ENCODE measurements at places on chromosomes 1 and 21.

DNA sequence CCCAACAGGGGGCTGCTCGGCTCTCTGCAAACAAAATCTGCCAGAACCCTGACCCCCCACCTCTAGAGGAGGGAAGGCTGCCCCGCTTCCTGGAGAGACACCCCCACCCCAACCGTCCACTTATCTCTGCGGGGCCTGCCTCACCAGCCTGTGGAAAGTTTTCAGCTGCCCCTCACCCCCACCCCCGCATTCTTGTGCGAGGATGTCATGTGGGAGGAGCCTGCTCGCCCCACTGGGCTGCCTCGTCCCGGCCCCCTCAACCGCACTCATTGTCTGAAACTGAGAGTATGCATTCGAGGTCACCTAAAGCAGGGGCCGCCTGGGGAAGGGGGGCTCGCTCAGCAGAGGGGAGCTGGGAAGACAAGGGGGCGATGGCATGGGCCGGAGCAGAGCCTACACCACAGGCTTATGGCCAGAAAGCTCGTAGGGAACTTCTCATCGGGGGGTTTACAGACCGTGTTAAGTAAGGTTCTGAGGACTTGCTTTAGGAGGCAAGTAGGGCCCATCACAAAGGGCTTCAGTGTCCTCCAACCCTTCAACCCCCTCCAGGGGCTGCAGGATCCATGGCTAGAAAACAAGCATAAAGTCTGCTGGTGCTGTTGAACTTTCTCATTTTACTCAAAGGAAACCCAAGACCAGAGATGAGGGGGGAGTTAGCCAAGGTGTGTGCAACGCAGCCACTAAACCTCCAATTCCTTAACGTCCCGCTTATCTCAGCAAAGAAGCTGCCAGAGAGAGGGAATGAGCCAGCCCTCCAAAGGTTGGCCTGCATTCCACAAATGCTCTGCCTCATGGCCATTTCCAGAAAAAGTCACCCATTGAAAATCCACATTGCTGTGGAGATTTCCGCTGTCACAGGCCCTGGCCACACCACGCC is 9.4 kb downstream of the EPHA2 start:
- DNase-seq = peak; percentile 94

- peak; percentile 31 for DNase-seq
Measured at GRCh38 chr1:38788341-38789336, 70.9 kb downstream of the RRAGC start.

GRCh38 chr1:56709269-56709880 is 64.3 kb downstream of the PRKAA2 start:
- no peak for DNase-seq

DNA sequence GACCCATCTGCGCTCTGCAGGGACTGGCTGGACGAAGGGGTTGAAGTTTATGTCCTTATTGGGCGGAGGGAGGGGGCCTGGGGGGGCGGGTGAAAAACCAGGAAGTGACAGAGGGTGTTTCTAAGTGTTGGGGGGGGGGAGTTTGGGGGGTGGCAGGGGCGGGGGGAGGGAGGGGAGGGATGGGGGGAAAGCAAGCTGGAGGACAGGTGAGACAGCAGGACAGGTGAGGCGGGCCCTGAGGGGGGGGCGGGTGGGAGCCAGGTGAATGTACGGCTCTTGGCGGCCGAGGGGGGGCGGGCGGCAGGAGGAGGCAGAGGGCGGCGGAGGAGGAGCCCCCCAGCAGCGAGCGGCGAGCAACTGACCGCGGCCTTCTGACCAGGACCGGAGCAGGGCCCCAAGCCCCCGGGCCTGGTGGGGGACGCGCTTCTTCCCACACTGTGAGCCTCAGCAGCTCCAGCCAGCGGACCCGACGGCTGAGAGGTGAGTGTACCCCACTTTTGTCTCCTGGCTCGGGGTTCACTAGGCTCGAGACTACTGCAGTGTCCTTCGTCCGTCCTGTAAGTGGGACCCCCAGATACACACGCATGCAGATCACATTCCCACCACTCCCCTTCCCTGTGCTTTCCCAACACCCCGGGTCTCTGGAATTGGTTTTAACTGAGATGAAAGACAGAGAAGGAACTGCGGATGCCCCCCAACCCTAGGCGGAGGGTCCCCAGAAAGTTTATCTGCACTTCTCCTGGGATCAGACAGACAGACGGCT is at the start of gene ZBTB7B:
Gene ZBTB7B, plus strand, starts transcription at position 339 of the 763 bp plus-strand sequence. CDS start 11,859 bp downstream, outside the sequence.
- peak; percentile 66 for DNase-seq

DNA sequence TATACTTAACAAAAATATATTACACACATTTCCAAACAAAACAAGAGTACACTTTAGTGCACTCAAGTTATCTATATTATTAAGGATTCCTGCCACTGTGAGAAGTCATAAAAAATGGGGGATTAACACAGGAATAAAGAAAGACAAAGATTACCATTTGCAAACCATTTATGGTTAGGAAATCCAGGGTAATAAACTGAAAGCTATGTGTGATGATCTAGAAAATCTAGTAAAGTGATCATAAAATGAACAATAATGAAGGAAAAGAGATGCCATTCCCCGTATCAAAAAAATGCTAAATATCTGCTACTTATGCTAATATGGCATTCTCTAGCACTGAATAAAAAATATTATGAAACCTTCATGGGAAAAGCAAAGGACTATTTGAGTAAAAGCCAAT is 101.4 kb downstream of the AK5 start:
- no peak for DNase-seq

GRCh38 chr21:42560517-42561179 is 47.0 kb downstream of the SLC37A1 start:
- DNase-seq = no peak

- no peak for DNase-seq
Measured at GRCh38 chr1:196856053-196856452, 31.8 kb upstream of the CFHR4 start.

DNA sequence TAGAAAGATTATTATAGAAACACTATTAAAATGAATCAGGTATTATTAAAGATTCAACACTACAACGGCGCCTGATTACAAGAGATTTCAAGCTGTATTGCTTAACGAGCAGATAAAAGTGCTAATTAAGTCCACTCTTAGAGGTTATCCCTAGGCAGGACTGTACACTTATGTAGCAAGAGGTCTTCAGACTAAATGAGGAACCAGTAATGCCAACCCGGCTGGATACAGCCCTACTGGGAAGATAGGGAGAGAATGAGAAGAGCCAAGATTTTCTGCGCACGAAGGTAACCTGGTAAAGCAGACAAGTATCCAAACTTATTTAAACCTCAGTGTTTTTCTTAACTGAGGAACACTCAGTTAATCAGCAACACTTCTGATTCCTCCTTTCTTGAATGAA is 115.7 kb upstream of the HIVEP3 start:
- DNase-seq = no peak

DNA sequence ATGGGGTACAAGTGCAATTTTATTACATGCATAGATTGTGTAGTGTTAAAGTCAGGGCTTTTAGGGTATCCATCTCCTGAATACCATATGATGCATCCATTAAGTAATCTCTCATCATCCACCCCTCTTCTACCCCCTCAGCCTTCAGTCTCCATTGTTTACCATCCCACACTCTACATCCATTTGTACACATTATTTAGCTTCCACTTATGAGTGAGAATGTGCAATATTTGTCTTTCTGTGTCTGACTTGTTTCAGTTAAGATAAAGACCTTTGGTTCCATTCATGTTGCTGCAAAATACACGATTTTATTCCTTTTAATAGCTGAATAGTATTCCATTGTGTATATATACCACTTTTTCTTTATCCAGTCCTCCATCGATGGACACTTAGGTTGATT is 222.5 kb upstream of the USP24 start:
- DNase-seq = no peak

DNA sequence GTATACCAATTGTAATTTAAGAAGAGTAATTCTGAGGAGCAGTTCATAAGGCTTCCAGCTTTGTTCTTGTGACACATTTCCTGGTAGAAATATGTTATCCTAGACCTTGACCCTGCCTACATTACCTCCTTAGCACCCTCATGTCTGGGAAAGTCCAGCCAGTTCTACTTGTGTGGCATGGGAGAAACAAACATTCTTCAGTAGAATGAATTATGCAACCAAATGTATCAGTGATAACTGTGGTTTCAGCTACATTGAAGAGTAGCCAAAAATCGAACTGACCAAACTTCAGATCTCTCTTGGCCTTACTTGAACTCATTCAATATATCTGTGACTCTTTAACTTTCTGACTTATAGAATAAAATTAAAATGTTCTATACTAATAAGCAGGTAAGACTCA is 308.1 kb upstream of the LYPLAL1 start:
- no peak for DNase-seq

- no peak for DNase-seq
Measured at GRCh38 chr1:78554840-78555239, 64.1 kb downstream of the PTGFR start.

DNA sequence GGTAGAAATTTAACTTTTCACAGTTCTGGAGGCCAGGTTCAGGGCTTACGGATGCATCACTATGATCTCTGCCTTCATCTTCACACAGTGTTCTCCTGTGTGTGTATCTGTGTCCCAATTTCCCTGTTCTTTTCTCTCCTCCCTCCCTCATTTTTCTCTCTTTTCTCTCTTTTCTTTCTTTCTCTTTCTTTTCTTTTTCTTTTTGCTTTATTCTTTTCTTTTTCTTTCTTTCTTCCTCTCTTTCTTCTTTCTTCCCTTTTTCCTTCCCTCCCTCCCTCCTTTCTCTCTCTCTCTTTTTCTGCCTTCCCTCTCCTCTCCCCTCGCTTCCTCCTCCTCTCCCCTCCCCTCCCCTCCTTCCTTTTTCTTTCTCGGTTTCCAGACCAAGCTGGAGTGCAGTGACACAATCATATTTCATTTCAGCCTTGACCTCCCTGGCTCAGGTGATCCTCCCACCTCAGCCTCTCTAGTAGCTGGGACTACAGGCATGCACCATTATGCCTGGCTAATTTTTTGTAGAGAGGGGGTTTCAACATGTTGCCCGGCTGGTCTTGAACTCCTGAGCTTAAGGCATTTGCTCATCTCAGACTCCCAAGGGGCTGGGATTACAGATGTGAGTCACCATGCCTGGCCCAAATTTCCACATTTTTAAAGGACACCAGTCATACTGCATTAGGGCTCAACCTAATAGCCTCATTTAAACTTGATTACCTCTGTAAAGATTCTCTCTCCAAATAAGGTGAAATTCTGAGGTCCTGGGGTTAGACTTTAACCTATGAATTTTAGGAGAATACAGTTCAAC is 115.9 kb downstream of the HUNK start:
- no peak for DNase-seq

- no peak for DNase-seq
Measured at GRCh38 chr1:54403808-54404261, 2.4 kb downstream of the SSBP3 start.

GRCh38 chr1:76203127-76203526 is 128.6 kb downstream of the ST6GALNAC3 start:
- DNase-seq = no peak

DNA sequence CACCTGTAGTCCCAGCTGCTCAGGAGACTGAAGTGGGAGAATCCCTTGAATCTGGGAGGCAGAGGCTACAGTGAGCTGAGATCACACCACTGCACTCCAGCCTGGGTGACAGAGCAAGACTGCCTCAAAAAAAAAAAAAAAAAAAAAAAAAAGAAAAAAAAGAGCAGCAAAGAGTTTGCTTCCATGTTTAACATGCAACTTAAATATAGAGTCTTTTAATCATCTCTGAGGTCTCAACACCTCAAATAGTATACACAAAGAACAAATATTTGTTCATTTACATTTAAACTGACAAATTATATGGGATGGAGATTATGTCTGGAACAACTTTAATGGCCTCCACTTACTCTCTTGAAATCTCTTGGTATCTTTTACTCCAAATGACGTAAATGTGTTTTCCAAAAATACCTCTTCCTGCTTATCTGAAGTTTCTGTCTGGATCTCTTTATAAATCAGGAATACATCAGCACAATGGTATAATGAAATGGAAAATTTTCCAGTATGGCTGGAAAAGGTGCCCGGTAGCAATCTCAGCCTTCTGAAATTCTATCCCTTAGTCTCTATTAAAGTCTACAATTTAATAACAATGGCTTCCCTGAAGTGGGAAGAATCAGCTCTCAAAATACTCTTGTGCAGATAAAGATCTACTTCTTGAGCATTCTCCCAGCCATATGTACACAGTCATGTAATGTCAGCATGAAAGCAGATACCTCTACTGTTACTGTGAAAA is 258.5 kb downstream of the OMA1 start:
- no peak for DNase-seq

DNA sequence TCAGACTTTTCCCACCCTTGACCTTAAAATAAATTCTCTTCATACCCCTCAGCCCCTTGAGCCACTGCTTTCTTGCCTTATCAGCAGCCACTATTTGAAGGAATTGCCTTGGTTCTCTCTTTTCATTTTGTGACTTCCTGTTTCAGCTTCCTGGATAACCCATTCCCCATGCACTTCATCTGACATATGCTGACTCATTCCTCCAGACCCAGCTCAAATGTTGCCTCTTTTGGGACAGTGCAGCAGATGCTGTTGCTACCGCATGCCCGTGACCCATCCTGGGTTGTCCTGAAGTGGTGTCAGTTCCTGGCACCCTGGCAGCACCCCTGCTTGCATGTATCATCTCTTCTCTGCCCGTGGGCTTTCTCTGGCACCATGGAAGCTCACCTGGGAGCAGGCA is 496.1 kb downstream of the PTPRU start:
- DNase-seq = no peak

- no peak for DNase-seq
Measured at GRCh38 chr1:40755067-40755466, 28.5 kb upstream of the KCNQ4 start.

DNA sequence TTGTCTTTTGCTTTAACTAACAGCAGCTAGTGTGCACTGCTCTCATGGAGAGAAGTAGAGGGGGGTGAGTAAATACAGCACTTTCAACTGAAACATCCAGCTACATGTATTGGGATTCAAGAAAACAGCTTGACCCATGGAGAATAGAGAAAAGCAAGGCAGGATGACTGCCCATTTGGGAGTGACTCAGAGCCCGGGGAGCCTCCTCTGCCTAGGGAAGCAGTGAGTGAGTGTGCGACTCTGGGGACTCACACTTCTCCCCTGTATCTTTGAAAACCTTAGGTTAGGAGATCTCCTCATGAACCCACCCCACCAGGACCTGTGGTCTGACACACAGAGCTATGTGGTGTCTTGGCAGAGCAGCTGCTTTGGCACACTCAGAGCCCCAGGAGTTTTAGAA is 82.0 kb upstream of the PTGFR start:
- peak; percentile 28 for DNase-seq

- no peak for DNase-seq
Measured at GRCh38 chr1:101241485-101242225, 4.8 kb downstream of the S1PR1 start.

- DNase-seq = peak; percentile 79
Measured at GRCh38 chr1:219120624-219121544, 52.8 kb upstream of the LYPLAL1 start.

- DNase-seq = no peak
Measured at GRCh38 chr1:7456722-7457082, 314.4 kb upstream of the VAMP3 start.

GRCh38 chr1:47393141-47393540 is 22.9 kb upstream of the FOXE3 start:
- DNase-seq = no peak
